ENCODE measurements at places on chromosomes 11 and 22.

- no peak for DNase-seq
Observed at GRCh38 chr11:122113836-122114825, 1.9 kb downstream of the BLID start.

DNA sequence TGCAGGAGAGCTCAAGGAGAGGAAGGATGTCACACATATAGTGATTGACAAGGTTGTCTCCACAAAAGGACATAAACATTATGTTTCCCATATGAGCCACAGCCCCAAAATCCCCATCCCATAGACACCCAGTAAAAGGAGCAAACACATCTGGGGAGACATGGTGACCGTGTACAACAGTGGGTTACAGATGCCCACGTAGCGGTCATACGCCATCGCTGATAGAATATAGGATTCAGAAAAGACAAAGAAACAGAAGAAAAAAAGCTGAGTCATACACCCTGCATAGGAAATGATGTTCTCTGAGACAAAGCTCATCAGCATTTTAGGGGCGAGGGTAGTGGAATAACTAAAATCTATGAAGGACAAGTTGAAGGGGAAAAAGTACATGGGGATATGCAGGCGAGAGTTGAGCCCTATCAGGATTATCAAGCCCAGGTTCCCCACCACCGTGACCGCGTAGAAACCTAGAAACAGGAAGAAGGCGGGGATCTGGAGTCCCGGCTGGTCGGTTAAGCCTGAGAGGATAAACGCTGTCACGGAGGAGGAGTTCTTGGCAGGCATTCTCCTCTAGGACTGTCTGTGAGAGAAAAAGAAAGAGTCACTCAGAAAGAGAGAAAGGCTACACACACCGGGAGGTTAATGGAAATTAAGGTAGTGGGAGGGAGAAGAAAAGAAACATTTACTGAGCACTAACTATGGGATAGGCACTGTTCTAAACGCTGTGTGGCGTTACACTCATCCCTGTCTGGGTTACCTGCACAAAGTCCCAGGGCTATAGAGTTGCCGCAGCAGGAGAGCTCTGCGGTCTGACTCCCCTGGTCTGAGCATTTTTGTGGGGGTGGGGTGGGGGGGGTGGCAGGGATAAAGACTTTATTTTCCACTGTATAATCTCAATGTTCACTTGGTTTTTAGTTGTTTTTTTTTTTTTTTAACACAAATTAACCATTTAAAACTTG, 36.1 kb upstream of the OR8B8 start:
- DNase-seq: no peak

DNA sequence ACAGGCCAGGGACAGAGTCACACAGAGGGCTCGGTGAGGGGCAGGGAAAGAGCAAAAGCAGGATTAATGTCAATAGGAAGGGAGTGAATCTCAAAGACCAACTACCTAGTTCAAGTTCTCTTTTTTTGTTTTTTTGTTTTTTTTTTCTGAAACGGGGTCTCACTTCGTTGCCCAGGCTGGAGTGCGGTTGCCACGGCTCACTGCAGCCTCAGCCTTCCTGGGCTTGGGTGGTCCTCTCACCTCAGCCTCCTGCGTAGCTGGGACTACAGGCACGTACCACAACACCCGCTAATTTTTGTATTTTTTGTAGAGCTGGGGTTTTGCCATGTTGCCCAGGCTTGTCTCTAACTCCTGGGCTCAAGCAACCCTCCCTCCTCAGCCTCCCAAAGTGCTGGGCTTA, 9.7 kb upstream of the BCL9L start:
- no peak for DNase-seq

DNA sequence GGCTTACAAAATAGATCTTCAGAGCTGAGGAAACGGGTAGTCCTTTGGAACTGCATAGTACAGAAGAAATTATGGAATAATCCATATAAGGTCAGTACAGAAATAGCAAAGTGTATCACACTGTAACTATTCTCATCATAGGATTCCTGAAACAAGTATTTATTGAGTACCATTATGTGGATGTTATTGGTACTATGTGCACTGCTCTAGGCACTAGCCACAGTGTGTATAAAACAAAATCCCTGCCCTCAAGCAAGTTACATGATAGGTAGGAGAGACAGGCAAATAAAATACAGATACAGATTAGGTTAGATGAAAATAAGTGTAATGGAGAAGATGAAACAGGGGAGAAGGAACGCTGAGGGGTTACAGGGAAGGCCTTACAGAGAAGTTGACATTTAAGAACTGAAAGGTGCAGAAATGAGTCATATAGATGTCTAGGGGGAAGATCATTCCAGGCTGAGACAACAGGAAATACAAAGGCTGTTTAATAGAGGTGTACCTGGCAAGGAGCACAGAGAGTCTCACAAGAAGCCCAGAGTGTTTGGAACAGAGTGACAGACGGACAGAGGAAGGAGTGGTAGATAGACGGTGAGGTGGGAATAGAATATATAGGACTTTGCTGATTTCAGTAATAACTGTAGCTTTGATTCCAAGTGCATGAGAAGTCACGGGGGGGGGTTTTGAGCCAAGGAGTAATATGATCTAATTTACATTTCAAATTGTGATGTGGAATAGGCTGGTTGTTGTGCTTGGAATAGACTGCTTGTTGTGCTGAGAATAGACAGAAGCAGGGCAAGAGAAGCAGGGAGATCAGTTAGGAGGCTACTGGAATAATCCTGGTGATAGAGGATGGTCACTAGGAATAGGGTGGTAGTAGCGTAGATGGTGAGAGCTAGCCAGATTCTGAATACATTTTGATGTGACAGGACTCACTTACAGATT, 13.7 kb downstream of the RNF141 start:
- peak; percentile 46 for DNase-seq

GRCh38 chr11:96075532-96075959, 151.6 kb upstream of the MTMR2 start:
- no peak for DNase-seq

DNA sequence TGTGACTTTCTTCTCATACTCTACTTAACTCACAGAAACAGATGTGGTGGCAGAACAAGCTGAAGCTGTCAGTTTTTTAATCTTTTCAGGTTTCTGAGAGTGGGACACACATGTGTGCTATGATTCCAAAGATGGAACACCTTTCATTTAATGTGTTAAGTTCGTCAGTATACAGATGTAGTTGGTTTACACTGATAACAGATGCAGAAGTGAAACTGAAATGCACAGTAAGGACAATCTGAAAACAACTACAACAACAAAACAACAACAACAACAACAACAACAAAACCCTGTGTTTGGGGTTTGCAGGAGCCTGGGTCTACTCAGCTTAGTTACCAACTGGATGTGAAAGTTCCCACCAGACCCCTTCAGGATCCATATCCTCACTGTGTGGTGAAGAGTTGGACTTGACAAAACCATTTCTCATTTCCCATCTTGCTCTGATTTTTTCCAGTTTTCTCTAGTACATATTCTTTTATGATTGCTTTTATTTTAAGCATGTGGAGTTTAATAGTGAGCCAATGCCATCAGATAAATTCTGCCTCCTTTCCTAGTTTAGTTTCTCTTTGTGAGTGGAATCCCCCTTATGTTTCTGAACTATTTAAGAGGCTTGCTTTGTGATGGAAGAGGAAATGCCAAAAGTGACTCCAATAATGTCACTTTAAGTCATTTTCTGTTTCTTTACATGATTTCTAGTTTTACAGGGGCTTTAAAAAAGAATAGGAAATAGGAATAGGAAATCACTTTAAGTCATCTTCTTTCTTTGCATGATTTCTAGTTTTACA, 47.8 kb downstream of the ARHGAP42 start:
- no peak for DNase-seq

DNA sequence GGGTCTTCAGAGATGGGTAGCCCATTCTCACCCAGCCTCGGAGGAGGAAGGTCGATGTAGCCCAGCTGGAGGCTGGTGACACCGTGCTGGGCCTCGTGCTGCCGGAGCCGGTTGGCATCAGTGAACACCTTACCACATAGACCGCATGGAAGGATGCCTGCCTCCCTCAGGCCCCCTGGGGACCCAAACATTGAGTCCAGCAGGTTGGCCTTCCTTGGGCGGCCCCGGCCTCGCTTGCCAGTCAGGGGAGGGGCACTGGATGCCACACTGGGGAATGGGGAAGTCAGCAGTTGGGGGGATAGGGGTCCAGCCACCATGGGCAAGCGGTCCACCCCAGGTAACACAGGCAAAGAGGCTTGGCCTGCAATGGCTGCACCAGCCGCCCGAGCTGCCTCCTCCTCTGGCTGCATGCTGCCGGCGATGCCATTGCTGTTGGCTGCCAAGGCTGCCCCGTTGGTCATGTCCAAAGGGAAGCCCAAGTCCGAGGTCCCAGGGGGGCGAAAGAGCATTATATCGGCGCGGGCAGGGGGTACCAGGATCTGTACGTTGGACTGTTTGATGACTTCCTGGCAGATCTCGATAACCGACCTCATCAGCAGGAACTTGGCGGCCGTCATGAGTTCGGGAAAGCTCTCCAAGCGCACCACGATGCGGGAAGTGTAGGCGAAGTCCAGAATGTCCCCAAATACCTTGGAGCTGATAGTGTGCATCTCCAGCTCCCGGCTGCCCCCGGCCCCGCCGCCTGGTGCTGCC, 1.4 kb downstream of the PATZ1 start:
- DNase-seq: no peak

- peak; percentile 72 for DNase-seq
Observed at GRCh38 chr11:47768101-47768612, 1.0 kb upstream of the FNBP4 start.

GRCh38 chr22:50581031-50581949, 1.4 kb downstream of the CHKB start:
- DNase-seq: no peak

GRCh38 chr11:70454197-70454767, 56.0 kb downstream of the CTTN start:
- no peak for DNase-seq

DNA sequence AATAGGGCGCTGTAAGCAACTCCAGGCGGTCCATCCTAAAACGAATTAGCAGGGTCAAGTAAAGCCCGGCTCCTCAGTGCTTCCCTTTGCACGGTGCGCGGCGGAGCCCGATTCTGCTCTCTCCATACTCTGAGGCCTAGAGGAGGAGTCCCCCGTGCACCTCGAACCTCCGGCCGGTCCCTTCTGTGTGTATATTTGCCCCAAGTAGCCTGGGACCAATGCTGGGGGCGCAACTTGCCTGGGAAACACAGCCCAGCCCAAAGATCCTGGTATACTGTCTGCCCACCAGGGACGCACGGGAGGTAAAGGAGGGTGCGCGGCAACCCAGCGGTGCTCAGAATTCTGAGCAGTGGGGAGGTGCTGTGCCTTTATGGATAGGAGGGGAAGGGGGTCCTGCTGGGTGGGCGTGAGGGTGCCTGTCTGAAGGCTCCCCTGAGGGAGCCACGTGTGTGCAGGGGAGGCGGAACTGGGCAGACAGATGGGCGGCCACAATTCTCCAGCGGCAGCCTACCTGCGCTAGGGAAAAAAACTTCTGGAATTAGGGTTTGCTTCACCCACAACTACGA, 4.8 kb upstream of the TBX1 start:
- no peak for DNase-seq

- no peak for DNase-seq
Observed at GRCh38 chr11:19226378-19227195, 14.2 kb downstream of the E2F8 start.

GRCh38 chr11:134045799-134046635, 22.9 kb upstream of the JAM3 start:
- DNase-seq: no peak

GRCh38 chr11:3836903-3837302, 3.9 kb downstream of the RHOG start:
- no peak for DNase-seq

DNA sequence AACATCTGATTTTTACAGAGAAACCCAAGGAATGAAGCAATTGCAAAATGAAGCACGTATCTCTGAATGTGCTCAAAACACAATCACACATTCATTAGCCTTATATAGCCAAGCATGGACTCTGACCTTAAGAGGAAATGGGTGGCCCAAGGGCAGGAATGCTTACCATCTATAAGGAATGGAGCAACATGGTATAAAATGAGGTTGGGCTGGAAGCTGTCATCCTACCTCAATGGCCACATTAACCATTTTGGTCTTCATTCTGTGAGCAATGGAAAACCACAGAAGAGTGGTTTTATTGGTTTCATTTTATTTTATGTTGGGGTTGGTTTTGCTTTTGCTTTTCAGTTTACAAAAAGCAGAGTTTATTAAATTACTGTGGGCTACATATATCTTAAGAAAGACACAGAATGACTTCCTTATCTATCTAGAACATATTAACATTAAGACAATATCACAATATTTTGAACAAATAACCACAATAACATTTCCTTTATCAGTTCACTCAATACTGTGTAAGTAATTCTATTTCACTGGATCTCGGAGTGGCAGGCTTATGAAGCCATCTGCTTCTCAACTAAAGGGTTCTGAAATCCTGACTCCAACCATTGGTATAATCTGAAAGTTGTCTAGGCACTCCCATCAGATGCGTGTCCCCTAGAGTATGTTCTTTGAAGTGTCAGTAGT, 10.8 kb upstream of the MS4A13 start:
- no peak for DNase-seq

DNA sequence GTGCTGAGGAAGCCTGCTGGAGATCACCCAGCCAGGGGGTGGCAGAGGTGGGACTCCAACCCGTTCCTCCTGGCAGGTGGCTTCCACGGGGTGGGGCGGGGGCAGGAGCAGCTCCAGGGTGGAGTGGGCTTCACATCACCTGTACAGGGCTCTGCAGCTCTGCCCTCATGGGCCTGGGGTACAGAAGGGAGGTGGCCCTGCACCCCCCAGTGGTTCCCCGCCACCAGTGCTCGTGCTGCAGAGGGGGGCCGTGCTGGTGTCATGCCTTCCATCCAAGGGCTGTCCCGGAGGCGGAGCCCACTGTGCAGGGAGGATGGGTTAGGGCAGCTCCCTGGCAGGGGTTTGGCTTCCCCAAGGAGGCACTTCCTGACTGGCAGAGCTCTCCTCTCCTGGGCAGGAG, 76.4 kb upstream of the SHISAL1 start:
- DNase-seq: no peak

GRCh38 chr22:32130464-32130863, 28.6 kb downstream of the C22orf42 start:
- no peak for DNase-seq

- DNase-seq: no peak
Observed at GRCh38 chr11:763073-763463, 14.2 kb downstream of the GATD1 start.

GRCh38 chr11:66106786-66107599, 36.9 kb downstream of the PACS1 start:
- no peak for DNase-seq

GRCh38 chr11:60971520-60971919, at the start of gene CD6:
Gene CD6 (plus strand): TSS chr11:60971680. CDS start chr11:60971866, 186 bp downstream.
- DNase-seq: no peak

Measured in dorsolateral prefrontal cortex (tissue), 122 donors.